ENCODE measurements at places on chromosomes 13 and 19. TPM values are rescaled to one million over a fixed set of nuclear protein-coding genes. Genes with fewer than 3 reads are reported as not detected.
A peak's percentile ranks its signal among the peaks of the same experiment; 100 is the strongest.

Gene FXYD3
- total RNA-seq = 287 TPM

Gene ZNF154
- 0.20 TPM for total RNA-seq

GRCh38 chr13:99757756-99758459 is 213.7 kb downstream of the ZIC5 start:
- DNase-seq = no peak
- no peaks in the 10 kb centered on the region for H3K27me3 ChIP-seq

DNA sequence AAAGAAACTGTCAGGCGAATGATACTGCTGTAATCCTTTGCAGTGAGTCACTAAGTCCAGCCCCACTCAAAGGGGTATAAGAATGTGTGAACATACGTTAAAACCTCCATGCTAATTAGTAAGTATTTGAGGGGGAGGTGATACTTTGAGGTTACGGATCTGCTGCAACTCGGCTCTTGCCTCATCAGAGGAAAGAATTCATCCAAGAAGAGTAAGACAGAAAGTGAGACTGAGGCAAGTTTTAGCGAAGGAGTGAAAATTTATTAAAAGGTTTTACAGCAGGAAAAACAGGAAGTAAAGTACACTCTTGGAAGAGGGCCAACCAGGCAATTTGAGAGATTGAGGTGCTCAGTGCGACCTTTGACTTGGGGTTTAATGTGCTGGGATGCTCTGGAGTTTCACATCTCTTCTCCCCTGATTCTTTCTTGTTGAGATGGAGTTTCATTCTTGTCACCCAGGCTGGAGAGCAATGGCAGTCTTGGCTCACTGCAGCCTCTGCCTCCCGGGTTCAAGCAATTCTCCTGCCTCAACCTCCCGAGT is 9.8 kb downstream of the CLEC4M start:
- H3K4me3 ChIP-seq = peak overlapping the region; percentile 1
- H3K27me3 ChIP-seq = peaks cover 17% of the 10 kb centered on the region
- H3K36me3 ChIP-seq = no peaks in the 10 kb centered on the region
- no peak for DNase-seq
- peaks cover 21% of the 10 kb centered on the region for H3K4me1 ChIP-seq
- no peak overlapping the region for H3K27ac ChIP-seq

DNA sequence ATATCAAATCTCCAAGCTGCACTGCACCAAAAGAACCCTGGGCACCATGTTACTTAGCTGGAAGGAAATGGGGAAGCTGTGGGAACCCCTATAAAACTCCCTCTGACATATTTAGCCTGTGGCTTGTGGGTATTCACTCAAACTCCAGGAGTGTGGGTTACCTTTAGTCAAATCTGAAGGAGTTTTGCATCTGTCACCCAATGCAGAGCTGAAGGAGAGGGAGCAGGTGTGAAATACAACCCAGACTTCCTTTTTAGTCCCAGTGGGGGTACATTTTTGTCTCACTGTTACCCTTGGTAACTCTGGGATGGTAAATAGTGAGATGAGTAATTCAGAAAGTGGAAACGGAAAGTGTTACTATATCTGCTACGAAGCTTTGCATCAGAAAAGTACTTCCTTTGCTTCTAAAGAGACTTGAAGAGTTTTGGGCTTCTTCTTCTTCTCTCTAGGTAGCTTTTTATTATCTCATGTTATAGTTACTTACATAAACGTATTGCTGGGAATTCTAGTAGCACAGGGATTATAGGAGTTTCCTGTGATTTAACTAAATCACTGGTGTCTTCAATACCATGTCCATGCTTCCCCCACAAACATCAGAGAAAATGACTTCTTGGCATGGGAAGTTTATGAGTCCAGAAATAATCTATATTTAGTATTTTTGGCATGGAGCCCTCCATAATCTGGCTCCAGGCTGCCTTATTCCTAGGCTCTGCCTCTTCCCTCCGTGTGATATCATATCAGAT is 105.9 kb downstream of the AKAP11 start:
- H3K27me3 ChIP-seq = no peaks in the 10 kb centered on the region
- H3K27ac ChIP-seq = no peak overlapping the region
- H3K4me1 ChIP-seq = no peaks in the 10 kb centered on the region
- no peak overlapping the region for H3K4me3 ChIP-seq
- no peak for DNase-seq

DNA sequence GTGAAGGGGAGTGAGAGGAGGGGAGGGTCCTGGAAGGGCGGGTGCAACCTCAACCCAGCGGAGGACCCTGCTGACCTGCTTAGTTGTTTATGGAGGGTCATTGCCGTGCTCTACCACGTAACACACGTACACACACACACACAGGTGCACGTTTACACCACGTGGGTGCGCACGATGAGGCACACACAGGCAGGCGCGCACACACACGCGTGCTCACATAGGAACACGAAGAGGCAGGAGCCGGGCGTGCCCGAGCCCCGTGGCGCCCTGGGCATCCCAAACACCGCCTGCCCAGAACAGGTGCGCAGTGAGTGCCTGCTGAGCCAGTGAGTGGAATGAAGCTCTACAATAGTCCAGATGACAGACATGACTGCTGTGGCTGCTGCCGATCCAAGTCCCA is 11.2 kb upstream of the MADCAM1 start:
- no peak overlapping the region for H3K27ac ChIP-seq
- H3K4me1 ChIP-seq = peaks cover 11% of the 10 kb centered on the region
- no peaks in the 10 kb centered on the region for H3K27me3 ChIP-seq
- H3K36me3 ChIP-seq = no peaks in the 10 kb centered on the region

Data from PC-9 (cell line).